HTR-8/SVneo (cell line): ENCODE measurements at places on chromosomes 6 and 20.

- DNase-seq = no peak
These were observed 60.9 kb upstream of the KCNQ5 start for GRCh38 chr6:72560721-72561593.

GRCh38 chr20:34557936-34558319 is 590 bp upstream of the MAP1LC3A start:
- no peak for DNase-seq

DNA sequence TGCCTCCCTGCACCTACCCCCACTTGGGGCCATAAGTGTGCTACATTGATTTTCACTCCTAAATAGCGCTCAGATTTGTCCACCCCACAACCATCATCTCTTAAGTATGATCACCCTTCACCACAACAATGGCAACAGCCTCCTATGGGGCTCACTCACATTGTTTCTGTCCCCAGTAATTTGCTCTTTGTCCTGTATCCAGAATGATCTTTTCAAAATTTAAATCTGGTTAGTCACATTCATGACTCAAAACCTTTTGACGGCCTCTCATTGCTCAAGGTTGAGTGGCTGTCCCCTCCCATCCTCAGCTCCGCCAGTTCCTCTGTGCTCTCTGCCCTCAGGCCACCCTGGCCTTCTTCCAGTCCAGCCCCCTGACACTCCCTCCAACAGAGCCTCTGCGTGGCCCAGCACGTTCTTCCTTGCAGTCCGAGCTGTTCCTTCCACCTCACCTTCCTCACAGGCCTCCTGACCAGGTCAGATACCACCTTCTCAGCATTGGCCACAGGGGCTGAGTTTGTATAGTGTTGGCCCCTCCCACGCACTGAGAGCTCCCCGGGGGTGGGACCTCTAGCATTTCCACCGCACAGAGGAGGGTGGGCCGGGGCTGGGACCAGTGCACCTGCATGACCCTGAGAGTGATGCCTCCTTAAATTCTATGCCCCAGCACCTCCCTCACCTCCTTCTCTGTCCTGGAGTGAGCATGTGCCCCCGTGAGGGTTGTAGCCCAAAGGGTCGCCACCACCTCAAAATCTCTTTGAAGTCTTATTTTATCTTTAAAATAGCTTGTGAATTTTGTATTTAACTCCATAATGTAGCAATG is 2.4 kb upstream of the PPP1R3G start:
- peak; percentile 94 for DNase-seq

- DNase-seq = no peak
These were observed 40.4 kb upstream of the TINAG start for GRCh38 chr6:54267798-54268197.

DNA sequence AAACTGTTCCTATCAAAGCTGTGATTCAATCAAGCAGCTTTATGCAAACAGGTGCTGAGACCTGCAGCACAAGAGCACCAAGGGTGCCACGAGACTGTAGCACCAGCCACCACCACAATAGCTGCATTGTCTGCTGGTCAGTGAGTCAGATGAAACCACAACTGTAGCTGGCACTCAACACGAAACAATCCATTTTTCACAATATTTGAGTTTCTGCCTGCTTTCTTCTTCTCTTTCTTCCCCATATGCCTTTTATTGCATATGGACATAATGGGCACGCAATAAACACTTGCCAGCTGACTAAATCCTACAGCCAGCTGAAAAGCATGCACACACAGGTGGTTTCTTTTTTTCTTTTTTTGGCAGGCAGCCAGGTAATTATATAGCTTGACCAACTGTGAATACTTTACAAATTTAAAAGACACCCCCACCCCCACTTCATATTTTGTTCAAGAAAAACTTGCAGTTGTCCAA is 16.6 kb downstream of the SLC2A12 start:
- no peak for DNase-seq

- DNase-seq = peak; percentile 62
These were observed at the start of gene CPXM1 for GRCh38 chr20:2800521-2801285. Gene CPXM1 (minus strand): TSS chr20:2800627. CDS start chr20:2800572, 55 bp downstream.

DNA sequence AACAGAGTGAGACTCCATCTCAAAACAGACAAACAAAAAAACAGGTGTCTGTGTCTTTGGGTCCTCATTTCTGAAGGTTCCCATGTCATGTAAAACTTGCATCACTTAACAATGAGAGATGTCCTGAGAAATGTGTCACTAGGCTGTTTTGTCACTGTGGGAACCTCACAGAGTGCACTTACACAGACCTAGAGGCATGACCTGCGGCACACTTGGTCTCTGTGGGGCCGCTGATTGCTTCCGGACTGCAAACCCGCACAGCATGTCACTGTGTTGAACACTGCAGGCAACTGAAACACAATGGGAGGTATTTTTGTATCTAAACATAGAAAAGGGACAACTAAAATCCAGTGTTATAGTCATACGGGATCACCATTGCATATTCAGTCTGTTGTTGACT is 42.3 kb upstream of the TMEM181 start:
- DNase-seq = no peak

DNA sequence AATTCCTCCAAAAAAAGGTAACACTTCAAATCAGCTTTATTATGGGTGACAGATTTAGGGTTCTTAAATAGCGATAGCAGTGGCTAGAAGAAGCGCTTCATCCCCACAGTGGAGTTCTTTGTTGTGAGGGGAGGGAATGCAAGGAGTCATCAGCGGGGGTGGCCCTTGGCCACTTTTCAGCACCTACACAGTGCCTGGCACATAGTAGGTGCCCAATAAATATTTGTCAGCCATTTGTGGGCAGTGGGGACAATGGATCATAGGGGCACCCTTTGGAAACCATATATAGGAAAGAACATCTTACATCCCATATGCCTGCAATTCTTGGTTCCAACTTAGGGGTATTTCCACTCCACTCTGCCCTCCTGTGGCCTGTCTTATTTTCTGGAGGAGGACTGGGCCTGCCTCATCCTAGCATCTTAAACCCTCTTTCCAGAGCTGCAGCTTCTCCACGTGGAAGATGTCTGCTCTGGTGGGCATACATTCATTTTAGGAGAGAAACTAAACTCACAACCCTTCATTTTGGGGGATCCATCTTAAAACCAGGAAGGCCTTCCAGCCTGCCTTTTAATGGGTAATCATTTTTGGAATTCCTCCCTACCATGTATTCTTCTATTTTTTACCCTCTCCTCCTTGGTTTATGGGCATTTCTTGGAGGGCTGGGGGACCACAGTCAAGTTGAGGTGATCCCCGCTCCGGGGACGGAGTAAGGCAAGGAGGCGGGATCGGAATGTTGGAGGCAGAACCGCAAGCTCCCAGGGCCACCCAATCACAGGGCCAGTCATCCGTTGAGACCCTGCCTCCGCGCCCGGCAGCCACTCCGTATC is 2.6 kb upstream of the GPSM3 start:
- DNase-seq = peak; percentile 97

GRCh38 chr20:35592339-35592974 is 23.2 kb upstream of the SPAG4 start:
- no peak for DNase-seq

- no peak for DNase-seq
These were observed 4.7 kb upstream of the SUPT3H start for GRCh38 chr6:45382391-45382790.

- peak; percentile 36 for DNase-seq
These were observed 152.7 kb upstream of the ENPP5 start for GRCh38 chr6:46323312-46323965.

DNA sequence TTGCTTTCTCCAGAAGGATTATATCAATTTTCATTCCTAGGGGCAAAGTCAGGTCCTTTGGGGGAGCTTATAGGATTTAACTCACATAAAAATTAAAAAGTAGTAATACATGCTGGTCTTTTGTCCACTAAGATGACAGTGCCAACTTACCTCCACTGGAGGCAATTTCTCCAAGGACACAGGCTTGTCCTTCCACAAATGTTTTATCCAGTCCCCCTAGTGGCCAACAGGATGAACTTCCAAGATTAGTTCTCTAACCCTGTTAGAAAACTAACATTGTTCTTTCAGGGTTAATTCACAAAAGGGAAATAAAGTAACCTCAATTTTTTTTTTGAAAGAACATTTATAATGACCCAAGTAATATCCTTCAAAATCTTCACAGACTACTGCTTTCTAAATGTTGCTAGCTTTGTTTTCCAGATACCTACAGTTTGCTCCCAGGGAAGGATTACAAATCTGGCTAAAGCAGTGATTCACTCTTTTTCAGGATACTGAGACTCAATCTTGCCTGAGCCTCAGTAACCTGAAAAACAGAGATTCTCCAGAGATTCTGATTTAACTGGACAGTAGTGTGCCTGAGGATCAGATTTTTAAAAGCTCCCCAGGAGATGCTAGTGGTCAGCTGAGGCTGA is 31.7 kb upstream of the UBR2 start:
- peak; percentile 78 for DNase-seq

- DNase-seq = no peak
These were observed 88.6 kb downstream of the RNF217 start for GRCh38 chr6:125050663-125051318.

DNA sequence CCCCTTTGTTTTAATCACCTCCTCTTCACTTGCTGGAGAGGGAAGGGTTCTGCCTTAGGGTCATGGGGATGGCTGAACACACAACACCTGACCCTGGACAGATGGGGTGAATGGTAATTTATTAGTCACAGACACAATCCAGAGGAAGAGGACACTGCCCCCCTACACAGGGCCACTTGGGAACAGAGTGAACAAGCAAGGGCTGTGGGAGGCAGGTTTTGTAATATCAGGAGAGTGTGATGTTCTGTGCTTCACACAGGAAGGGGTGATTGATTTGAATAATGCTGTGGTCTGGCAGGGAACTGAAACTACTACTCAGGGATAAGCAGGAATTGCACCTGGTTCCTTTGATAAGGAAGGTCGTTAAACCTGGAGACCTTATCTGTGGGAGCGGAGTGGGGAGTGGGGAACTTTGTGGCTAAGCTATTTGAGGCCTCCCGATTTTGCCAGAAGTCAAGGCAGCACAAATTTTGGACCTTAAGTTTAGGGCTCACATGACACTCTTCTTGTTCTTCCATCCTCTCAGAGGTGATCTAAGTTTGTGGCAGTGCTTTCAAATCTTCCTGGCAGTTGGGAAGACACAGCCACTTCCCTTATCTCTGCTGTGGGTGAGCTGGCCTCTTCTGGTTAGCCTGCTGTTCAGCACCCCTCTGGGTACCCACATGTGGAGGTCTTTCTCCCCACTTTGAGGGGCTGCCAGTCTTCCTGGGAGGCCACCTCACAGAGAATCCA is 77.8 kb downstream of the CD164 start:
- no peak for DNase-seq

- no peak for DNase-seq
These were observed 9.7 kb downstream of the BACH2 start for GRCh38 chr6:90286884-90287488.

DNA sequence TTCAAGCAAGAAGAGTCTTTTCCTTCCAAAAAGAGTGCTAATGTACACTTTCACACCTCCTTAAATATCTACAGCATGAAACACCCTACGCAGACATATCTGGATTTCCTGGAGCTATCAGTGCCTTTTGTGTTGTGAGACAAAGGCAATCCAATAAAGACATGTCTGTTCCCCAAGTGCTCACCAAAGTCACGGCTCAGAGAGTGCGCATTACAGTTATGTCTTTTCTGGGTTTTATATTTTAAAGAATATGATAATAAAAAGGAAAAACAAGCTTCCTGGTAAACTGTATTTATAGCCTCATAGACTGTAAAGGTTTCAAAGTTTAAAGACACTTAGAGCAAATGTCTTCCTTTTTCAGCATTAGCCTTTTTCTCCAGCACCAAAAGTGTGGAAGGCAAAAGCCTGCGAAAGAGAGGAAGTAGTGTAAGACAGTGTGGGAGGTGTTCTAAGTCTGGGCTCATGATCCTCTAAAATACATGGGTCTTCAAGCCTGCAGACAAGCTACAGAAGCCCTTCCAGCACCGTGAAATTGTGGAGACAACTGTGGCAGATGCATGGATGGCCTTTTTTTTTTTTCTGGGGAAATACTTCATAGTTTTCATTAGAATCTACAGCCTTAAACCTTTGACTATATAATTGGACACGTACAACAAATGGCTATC is 135.0 kb upstream of the SLC35B3 start:
- no peak for DNase-seq

DNA sequence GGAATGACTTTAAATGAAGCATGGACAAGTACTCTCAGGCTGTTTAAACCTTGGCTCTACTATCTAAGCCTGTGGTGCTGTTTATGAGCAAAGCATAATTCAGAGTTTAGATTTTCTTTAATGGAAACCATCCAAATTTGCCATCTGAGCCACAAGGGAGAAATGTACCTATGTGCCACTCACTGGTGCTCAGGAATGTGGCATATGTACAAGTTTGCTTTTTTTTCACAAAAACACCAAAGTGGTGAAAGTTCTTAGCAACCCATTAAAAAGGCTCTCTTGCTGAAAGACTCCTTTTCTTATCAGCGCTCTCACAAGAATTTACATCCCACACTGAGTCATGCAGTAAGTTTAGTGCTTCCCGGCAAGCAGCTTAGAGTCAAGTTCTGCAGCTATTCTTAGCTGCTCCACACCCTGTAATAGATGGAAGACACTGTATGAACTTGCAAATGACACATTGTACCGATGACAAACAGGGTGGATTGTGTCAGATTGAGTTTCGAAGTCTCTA is 57.3 kb upstream of the MLIP start:
- peak; percentile 56 for DNase-seq

DNA sequence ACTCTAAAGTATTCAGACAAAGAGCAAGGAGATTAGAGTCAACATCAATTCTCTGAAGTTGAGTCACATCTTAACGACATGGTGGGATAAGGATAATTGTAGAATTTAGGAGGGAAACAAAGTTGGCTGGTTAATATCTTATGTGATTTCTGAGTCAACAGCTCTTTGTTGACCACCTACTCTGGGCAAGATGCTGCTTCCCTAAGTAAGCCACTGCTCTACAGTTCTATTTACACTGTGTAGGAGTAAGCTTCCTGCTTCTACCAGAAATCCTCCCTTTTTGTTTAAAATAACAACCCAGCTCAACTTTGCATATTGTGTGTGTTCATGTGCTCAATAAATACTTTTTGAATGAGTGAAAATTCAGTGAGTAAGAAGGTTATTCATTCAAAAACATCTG is 3.1 kb downstream of the HS3ST5 start:
- DNase-seq = no peak

GRCh38 chr6:12132351-12133222 is 120.5 kb downstream of the HIVEP1 start:
- no peak for DNase-seq

GRCh38 chr20:32607727-32608663 is 22.9 kb upstream of the NOL4L start:
- no peak for DNase-seq

- no peak for DNase-seq
These were observed 105.2 kb downstream of the GMPR start for GRCh38 chr6:16343593-16343992.

- no peak for DNase-seq
These were observed 52.2 kb downstream of the TRIM27 start for GRCh38 chr6:28871335-28872156.

DNA sequence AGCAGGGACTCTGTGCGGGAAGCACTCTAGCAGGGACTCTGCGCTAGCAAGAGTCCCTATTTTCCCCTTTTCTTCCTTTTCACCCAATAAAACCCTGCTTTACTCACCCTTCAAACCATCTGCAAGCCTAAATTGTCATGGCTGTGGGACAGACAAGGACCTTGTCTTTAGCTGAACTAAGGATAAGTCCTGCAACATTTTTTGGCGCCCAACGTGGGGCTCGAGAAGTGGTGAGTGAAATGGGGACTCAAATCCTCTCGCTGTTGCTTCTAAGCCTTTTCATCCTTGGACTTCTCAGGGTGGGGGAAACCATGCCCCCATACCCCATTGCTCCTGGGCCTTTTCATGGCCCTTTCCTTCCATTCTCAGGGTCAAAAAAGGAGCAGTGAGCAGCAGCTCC is 46.4 kb downstream of the IMPG1 start:
- no peak for DNase-seq
